ENCODE measurements at places on chromosomes 7 and 10.

DNA sequence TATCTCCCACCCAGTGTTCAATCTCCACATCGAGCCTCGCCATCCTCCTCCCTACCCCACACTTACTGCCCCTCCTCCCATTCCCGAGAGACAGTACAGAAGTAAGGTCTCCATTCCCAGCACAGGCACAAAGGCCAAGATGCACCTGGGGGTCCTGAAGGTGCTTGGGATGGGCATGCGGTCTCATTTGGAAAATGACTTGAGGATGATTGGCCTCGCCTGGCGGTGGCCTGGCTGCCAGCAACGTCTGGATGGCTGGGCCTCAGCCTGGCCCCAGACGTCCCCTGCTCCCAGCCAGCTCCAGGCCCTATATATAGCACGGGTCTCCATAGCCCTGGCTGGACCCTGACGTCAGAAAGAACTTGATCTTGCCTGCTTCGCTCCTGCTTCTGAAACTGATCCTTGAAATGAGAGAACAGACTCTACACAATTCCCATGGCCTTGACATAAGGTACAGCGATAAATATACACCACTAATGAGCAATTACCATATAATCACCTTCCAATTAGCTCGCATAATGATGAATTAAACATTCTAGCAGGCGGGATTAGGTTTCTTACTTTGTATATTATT lies 11.8 kb downstream of the EMX2 start:
- no peak for DNase-seq

DNA sequence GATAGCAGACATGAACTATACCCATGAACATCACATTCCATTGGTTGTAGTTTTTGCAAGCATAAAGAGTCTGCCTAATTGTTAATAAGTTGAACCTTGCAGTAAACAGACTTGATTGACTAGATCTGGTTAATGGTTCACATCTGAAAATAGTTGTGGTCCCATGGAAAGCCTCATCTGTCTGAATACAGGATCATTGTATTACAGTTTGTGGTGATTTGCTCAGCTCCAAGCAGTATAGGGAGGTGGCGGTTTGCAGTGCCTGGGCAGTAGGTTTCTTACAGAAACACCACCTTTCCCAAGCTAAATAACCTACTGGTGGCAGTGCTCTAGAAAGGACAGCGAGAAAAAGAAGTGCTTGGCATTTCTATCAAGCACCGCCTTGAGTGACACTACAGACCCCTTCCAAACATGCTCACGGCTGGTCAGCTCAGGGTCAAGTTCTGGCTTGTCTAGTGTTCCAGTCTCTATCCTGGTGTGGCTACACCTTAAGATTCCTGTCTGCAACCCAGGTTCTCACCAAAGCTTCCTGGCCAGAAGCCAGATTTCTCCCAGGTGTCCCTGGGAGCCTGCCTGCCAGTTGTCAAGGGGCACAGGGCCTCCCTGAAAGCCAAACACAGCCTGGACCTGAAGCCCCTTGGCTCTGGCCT lies 119.9 kb downstream of the FANK1 start:
- no peak for DNase-seq

DNA sequence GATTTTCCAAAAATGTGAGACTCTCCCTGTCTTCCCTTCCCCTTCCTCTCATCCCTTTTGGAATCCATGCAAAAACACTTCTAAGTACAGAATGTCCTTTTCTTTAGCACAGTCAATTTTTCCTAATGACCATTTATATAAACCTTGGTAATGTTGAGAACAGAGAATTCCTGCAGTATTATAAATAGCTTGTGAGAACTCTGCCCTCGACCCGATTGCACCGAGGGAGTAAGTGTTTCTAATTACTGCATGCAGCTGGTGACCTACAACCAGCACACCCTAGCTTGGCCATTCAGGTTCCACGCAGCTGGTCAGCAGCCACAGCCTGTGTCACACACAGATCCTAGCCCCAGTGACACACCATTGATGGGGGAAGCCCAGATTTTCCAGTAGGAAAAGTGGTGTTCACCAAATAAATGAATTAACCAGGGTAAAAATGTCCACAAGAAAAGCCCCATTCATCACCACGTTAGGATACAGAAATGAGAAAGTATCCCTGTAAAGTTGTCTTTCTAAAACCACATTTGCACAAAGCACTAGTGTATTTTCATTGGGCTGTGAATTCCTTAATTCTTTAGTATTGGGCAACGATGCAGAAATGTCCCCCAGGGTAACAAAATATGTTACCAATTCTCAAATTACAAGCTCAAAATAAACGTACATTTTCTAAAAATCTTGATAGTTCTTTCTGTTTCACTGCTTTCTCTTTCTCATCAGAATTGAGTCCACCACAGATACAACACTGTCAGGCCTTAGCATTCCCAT lies 499.0 kb upstream of the KLF6 start:
- peak; percentile 69 for DNase-seq

- DNase-seq = no peak
Observed at GRCh38 chr10:120688928-120689327, 162.2 kb upstream of the WDR11 start.

- no peak for DNase-seq
Observed at GRCh38 chr10:110794808-110795207, 76.9 kb upstream of the PDCD4 start.

DNA sequence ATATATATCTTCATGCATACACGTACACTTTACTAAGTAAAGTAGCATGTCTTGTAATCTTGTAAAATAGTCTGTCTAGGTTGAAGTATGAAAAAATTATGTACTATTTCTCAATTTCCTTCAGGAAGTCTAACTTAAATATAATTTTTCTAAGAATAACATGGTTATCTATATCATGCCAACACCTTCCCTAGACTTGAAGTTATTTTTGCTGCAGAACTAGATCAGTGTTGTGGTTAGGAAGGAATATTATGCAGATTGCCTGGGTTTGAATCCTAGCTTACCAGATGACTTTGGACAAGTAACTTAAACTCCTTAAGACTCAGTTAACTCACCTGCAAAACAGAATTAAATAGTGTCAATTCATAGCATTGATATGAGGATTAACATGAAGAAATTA lies 142.2 kb upstream of the SEMA3A start:
- DNase-seq = no peak

GRCh38 chr7:158695726-158696452 lies 8.7 kb downstream of the NCAPG2 start:
- peak; percentile 56 for DNase-seq

- no peak for DNase-seq
Observed at GRCh38 chr10:122323941-122324675, 50.4 kb upstream of the PLEKHA1 start.

GRCh38 chr7:101363734-101364374 lies 1.2 kb downstream of the COL26A1 start:
- peak; percentile 71 for DNase-seq

DNA sequence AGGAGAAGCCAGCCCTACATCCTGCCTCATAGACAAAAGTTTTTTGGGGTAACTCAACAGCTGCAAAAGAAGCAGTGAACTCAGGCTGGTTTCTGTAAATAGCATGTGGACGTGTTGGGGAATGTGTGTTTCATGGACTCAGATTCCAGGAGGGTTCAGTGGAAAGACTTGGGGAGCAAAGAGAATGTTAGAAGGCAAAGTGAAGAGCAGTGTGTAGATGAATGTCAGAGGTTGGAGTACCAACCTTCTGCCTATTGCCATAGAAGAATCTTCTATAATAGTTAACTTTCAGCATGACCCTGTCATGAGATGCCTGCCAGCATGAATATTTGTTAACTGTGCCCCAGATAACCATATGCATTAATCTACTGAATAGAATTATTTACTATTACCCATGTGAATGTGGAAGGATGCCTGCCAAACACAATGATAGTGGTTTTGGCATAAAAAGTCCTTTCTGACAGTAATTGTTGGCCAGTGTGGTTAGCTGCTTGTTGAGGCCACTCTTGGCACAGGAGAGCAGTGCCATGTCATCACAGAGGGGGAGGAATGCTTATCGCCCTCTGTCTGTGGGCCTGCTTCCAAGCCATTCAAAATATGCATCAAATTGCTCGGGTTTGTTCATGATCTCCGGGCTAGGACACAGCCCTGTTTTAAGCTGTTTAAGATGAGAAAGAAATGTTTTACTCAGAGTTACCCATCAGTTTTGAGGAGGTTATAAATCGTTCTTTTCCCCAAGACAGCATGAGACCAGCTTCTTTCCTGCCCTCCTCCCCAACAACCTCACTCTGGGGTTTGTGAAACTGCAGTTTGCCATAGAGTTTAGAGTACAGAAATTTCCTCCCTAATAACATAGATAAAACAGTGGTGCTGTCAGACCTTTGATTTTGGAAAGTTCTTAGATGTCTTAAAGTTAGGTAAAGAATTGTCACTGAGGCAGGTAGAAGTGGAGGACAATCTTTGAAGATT lies 165.3 kb downstream of the WNT2 start:
- DNase-seq = peak; percentile 25

GRCh38 chr7:127789031-127789430 lies 137.0 kb downstream of the SND1 start:
- DNase-seq = no peak

DNA sequence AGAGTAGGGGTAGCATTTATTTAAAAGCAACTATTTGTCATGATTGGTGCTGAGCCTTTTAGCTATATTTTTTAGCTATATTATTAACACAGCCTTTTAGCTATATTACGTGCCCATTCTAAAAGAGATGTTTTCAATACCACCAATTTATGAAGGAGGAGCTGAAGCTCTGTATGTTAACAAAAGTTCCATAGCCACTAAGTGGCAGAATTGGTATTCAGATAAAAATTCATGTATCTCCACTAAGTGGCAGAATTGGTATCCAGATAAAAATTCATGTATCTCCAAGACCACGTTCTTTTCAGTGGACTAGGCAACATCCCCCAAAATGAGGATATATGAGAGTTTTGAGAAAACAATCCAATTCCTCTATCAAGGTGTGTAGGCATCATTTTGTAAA lies 268.6 kb downstream of the HGF start:
- no peak for DNase-seq

DNA sequence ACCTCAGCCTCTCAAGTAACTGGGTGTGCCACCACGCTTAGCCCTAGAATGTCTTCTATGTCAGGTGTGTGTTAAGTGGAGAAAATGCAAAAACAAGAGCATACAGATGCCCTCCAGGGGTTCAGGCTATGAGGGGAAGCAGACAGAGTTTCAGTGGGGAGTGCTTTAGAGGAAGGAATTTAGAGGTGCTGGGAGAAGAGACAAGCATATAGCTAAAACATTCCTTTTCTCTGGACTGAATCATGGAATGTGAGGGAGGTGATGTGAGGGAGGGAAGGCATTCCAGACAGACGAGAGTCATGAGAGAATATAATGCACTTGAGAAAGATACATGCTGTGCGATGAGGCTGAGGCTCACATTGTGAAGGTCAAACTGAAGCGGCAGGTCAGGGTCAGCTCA lies 6.6 kb upstream of the ZNF786 start:
- DNase-seq = no peak

GRCh38 chr10:112821663-112822062 lies 128.4 kb upstream of the TCF7L2 start:
- no peak for DNase-seq

DNA sequence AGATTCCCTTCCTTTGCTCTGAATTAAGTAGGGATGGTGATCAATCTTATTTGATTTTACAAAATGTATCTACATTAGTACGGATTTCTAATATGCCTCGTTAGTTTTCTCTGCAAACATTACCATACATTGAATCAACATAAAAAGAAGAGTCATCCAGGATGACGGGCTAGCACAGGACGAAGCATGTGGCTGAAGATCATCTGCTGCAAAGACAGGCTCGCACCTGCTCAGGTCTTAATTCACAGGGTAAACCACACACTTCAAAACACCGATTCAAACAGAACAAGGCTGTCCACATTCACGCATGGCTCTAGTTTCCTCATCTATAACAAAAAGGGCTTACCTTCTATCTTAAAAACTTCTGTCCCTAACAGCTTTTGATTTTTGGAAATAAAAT lies 323.0 kb downstream of the PARD3 start:
- no peak for DNase-seq

DNA sequence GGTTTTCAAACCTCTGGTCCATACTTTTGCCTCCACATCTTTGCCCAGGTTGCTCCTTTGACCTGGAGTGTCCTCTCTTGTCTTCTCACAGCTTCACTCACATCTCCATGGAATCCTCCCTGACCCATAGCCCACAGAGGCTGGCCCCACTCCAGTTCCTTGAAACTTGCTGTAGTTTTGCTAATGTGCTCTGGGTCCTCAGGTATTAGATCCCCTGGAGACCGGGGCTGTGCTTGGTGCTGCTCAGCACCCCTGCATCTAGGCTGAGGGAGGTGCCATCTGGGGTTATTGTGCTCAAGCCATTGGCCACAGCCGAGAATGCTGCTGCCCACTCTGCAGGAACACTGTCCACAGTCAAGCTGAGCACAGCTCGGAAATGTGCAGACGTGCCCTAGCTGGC lies 16.5 kb downstream of the KNDC1 start:
- DNase-seq = no peak

GRCh38 chr7:47370461-47371042 lies 211.4 kb downstream of the TNS3 start:
- no peak for DNase-seq

DNA sequence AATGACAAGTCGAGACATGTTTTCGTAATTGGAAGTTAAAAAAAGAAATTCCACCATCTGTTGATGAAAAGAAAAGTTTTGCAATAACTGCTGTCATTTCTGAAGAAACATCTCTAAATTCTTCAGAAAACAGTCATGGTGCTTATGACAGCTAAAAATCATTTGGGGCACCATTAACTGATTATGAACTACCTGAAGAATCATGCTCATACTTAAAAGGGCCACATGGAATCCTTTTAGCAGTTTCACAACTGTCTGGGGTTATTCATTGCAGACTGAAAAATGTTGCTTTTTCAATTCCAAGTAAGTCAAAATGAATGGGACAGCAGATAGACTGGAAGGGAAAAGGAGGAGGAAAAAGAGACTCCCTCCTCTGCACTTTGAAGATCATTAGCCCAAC lies 134.2 kb downstream of the CHN2 start:
- no peak for DNase-seq

GRCh38 chr10:91319336-91319735 lies 90.8 kb upstream of the HECTD2 start:
- DNase-seq = no peak

DNA sequence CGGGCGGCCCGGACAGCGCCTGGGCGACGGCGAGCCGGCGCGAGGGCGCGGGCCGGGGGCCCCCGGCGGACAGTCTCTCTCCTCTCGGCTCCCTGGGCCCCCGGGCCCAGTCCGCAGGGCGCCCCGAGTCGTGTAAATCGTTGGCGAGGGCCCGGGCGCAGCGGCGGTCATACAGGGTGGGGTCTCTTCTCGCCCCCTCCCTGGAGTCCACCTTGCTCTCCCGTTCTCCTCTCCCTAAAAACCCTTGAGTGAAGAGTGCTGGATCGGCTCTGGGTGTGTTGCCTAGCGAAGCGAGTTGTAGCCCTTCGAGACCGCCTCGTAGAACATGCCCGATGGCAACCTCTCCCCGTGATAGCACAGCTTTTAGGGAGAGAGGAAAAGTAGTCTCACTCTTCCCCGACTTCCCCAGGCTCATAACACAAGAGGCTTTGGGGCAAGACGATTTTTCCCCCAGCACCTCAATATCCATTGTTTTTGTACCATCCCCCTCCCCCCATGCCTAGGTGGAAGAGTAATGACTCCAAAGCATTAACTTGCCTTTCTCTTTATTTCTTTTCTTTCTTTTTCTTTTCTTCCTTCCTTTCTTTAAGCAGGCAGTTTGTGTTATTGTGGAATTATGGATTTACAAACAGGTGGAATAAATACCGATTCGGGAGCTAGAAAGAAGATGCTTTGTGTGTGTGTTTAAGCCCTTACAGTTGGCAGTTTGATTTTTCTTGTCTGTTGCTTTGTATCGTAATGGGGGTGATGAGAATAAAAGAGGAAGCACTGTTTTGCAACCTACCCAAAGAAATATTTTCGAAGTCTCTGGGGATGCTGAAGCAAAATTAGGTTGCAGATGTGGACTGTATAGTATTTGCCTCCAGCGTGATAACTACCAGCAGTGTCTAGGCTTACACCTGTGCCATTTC lies 822 bp downstream of the SHOC2 start:
- DNase-seq = peak; percentile 51
